ENCODE measurements at places on chromosomes 5 and 9. TPM values are rescaled to one million over a fixed set of nuclear protein-coding genes. Genes with fewer than 3 reads are reported as not detected.

DNA sequence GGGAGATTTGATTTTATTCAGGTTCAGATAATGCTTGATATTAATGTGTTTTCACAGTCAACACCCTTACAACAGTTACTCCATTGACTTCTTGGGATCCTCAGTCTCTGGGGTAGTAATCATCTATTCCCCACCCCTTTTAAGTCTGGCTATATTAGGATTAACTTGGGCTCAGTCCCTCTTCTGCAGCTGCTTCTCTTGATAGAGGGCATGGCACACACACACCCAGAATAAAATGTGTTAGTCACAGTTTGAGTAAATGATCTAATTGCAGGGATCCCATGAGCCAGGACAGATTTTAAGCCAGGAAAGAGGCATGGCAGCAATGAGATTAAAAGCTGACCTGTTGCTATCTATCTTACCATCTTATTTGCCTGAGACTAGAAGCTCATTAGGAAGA is 53.7 kb upstream of the VLDLR start:
- DNase-seq: no peak

- DNase-seq: no peak
These were observed 374.9 kb downstream of the TLE4 start for GRCh38 chr9:79946712-79947111.

DNA sequence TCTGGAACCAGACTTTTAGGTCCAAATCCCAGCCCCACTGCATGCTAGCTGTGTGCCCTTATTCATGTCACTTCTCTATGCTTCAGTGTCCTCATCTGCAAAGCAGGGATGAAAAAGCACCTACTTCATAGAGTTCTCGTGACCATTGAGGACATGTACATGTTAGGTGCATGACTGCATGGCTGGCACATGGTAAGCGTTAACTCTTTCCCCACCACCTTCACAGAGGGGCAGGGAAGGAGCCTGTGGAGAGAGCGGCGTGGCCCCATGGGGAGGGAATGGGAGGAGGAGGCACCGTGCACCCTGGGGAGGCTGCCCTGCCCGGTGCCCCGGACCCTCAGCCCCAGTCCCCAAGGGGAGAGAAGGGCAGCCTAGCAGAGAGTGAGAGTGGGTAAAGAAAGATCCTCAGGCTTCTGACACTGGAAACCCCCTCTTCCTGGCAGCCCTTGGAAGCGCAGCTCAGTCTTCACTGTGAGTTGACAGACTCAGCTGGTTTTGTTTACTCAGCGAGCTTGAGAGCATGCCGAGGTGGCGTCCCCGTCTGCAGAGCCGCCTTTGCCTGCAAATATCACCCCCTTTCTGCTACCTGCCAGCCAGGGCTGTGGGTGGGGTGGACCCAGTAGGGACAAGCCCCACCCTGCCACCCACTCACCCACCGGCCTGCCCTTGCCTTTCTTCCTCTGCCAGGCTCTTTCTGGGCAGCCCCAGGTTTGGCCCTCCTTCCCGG is 10.6 kb upstream of the ANGPTL2 start:
- no peak for DNase-seq

C9orf50 gene
- 0.30 TPM for polyA plus RNA-seq

DNA sequence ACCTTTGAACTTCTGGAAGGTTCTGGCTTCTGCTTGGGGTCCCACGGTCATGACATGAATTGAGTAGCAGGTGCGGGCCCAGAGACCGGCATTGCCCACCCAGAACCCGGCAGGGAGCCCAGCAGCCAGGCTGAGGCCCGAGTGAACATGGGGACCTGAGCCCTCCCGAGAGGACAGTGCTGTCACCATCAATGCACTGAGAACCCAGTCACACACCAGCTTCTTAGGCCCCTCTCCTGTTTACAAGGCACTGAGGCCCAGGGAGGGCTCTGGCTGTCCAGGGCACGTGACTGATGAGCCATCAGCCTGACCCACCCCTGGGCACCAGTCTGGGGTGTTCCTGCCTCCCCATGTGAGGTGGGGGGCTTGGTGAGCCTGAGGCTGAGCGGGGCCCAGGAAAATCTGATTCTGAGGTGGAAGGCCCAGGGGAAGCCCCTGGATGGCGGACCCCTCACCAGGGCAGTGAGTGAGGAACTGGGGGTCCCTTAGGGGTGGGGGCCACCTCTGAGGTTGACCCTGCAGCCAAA is 60.3 kb upstream of the RNU6ATAC start:
- no peak for DNase-seq

ARL15 gene
- polyA plus RNA-seq: 30.9 TPM

GRCh38 chr5:58854441-58854840 is 271.6 kb downstream of the RAB3C start:
- no peak for DNase-seq

MAMDC2 gene
- polyA plus RNA-seq: 7.0 TPM

- DNase-seq: no peak
These were observed 319.2 kb downstream of the SLCO4C1 start for GRCh38 chr5:101976933-101977332.

- DNase-seq: no peak
These were observed 54.0 kb downstream of the SPTLC1 start for GRCh38 chr9:92061184-92061583.

DNA sequence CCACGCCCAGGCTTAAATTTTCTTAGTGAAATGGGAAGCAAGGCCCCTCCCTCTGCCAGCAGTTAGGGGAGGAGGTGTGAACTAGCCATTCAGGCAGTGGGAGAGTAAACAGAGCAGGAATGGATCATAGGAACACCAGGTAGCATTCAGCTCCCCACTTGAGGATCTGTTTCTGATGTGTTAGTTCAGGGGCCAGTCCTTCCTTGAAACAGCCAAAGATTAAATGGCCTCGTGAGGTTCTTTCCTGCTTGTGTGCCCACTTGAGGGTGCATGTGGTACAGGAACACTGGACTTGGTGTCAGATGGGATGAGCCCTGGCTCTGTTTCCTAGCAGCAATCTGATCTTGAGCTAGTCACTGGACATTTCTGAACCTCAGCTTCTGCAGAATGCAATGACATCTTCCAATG is 21.2 kb downstream of the FAXDC2 start:
- no peak for DNase-seq

LRSAM1 gene
- polyA plus RNA-seq: 18.1 TPM

GABRA1 gene
- polyA plus RNA-seq: 0.20 TPM

GDA gene
- polyA plus RNA-seq: 0.47 TPM

- DNase-seq: no peak
These were observed 47.7 kb downstream of the HMCN2 start for GRCh38 chr9:130313103-130313858.

DNA sequence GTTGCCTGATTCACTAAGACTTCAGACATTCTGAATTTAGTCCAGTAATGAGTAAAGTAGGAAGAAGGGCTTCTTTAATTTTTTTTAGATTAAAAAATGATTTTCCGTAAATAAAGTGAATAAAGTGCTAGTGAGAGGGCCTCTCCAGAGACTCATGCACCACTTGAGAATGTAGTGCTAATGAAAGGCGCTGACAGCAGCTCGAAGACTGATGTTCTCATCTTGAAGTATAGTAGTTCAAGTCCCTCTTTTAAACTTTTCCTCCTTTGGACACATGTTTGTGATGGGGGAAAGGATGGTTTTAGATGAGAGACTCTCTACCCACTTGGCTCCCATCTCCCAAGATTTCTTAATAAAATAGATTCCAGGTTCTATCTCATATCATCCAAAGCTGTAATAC is 48.5 kb downstream of the G3BP1 start:
- no peak for DNase-seq

DNA sequence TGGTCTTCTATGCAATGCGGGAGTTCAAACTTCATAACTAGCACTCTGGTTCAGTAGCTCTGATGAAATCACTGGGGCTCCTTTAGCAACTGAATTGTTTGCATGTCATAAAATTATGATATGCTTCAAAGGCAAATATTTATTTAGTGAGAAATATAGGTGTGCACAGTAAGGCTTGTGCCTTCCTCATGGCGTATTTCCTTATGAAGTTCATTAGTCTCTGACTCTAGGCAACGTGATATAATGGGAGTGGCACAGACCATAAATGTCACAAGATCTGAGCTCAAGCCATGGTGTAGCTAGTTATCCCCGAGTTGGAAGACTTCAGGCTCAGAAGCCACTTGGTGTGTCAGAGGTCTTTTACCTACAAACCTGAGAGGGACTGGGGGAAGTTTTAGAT is 35.5 kb downstream of the PIP5K1B start:
- no peak for DNase-seq

IL13 gene
- 0.08 TPM for polyA plus RNA-seq

DNA sequence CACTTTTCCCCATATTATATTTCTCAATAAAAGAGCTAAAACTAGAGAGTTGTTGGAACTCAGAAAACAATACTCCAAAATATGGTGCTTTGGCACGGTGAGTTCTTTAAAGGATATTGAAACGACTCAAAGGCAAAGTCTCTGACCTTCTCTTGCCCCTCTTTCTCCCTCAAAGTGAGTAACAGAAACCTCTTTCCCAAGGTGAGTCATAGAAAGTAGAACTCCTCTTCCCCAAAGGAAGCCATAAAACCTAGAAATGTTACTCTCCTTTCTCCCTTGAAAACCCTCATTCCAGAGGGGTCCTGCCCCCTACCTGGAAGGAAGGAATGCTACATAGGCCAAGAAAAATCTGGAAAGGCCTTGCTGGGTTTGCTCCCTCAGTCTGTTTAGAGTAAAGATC is 47.5 kb downstream of the RAPGEF6 start:
- no peak for DNase-seq

HNRNPA0 gene
- polyA plus RNA-seq: 67.9 TPM

DNA sequence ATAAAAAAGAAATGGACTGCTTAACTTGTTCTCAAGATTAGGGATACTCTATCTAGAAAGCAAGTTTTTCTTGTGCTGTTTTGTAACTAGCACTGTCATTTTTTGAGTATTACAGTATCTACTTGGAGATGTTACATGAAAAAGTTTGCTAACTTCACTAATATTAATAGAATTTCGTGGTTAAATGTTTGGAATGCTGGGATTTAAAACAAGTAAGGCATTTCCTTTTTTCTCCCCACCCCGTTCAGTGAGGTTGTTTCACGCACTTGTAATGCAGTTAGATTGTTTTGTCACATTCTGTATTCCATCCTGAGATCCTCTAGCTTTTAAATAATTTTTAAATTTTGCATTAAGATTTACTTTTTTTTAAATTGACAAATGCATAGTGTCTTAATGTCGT is 20.0 kb upstream of the TEK start:
- no peak for DNase-seq

- peak; percentile 20 for DNase-seq
These were observed 101.9 kb downstream of the ADAMTS2 start for GRCh38 chr5:179243333-179243732.

MOB3B gene
- 27.3 TPM for polyA plus RNA-seq

- DNase-seq: no peak
These were observed 89.5 kb upstream of the ARAP3 start for GRCh38 chr5:141771562-141771961.

HAPLN1 gene
- 9.7 TPM for polyA plus RNA-seq

PCDHA8 gene
- 0.17 TPM for polyA plus RNA-seq
